Activated CD4-positive, alpha-beta T cell treated with anti-CD3 and anti-CD28 coated beads for 48 hours (primary cell): ENCODE measurements at places on chromosomes 5 and 9.
A peak's percentile ranks its signal among the peaks of the same experiment; 100 is the strongest.

DNA sequence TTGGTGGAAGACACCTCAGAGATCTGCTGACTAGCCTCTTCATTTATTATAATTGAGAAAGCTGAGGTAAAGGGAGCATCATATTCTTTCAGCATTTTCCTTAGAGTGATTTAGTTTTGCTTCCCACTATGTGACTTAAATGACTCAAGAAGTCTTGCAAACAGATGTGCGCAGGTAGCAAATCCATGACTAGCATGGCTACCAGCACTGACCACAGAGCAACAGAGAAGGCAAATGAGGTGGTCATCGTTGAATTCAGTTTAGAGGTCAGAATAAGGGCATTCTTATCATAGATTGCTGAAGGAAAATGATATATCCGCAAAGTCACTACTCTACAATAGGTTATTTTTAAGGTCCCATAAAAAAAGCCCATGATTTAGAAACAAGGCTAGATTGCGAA is 162.2 kb downstream of the PIK3R1 start:
- DNase-seq: no peak

DNA sequence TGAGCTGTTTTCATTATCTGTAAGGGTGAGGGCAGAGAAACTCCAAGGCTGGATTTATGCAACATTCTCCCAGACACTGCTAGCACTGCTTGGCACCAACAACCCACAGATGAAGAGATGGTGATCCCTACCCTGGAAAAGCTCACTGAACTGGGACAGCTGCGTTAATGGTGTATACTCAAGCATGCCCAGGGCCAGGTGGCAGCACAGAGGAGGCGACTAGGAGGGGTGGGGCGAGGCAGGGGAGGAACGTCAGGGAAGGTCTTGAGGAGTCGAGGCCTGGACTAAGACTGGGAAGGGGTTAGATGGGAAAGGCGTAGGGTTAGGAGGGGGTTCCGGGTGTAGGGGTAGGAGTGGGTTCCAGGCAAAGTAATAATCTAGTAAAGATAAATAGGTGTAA is 73.1 kb upstream of the TBC1D9B start:
- DNase-seq: no peak

- DNase-seq: no peak
Observed at GRCh38 chr9:130606887-130607600, 27.7 kb downstream of the FUBP3 start.

GRCh38 chr9:105291422-105291859 is 47.0 kb downstream of the SLC44A1 start:
- no peak for DNase-seq

GRCh38 chr9:7436754-7437153 is 362.8 kb downstream of the DMAC1 start:
- no peak for DNase-seq

GRCh38 chr5:13439430-13439829 is 505.1 kb downstream of the DNAH5 start:
- no peak for DNase-seq

DNA sequence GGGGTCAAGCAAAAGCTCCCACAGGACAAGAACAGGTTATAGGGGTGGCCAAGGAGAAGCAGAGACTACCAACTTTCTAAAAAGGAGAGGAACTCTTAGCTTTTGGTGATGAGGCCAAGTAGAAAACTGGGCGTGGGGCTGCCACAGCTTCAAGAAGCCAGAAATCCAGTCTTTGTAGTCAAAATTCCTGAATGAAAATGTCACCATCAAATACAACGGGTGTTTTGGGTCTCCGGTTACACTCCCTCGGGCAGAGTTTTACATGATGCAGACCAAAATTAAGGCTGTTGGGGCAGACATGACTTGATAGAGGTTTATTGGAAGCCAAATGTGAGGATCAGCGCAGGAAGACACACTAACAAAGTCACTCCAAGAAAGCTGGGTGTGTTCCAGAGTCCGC is 29.4 kb upstream of the N4BP3 start:
- no peak for DNase-seq

GRCh38 chr5:139473565-139473964 is 2.8 kb downstream of the SMIM33 start:
- DNase-seq: no peak

- DNase-seq: no peak
Observed at GRCh38 chr9:112917987-112918362, 27.3 kb upstream of the SLC46A2 start.

GRCh38 chr9:16245756-16246440 is 624.6 kb downstream of the BNC2 start:
- no peak for DNase-seq

- DNase-seq: no peak
Observed at GRCh38 chr5:91591076-91591475, 208.0 kb upstream of the ARRDC3 start.

DNA sequence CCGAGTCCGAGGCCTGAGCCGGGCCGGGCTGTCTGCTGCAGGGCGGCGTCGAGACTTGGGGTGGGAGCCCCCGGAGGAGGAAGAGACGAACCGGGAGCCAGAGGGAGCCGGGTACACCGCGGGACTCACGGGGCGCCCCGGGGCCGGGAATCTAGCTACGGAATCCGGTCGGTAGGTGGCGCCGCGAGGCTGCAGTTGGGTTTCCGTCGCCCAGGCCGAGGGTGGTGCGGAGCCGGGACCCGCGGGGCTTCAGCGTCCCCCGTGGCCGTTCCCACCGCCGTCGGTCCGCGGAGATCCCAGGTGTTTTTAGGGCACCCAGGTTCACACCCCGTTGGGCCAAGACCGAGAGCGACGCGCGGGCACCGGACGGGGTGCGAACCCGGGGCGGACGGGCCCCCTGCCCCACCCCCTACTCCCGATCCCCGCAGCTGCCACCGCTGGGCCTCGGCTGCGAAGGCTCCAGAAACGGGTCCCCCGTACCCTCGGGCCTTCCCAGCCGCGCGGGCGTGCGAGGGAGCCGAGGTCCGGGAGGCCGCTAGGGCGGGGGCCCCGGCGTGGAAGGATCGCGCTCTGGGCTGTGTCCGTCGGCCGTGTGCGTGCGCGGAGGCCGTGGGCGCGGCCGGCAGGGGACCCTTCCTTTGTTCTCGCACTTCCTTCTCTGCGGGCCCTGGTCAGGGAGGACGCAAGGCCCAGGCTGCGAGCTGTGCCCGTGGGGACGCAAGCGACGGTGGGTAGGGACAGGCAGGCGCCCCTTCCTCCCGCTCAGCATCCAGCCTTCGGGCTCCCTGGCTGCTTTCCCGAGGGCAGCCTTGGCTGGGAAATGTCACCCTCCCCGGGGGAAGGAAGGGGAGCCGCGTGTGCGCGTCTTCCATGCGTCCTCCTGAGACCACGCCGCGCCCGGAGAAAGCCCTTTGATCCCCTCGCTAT is 146.6 kb downstream of the GAPVD1 start:
- peak; percentile 88 for DNase-seq

GRCh38 chr5:124438026-124438902 is 308.2 kb downstream of the ZNF608 start:
- DNase-seq: no peak

- no peak for DNase-seq
Observed at GRCh38 chr5:141635646-141636045, 1.0 kb downstream of the HDAC3 start.

DNA sequence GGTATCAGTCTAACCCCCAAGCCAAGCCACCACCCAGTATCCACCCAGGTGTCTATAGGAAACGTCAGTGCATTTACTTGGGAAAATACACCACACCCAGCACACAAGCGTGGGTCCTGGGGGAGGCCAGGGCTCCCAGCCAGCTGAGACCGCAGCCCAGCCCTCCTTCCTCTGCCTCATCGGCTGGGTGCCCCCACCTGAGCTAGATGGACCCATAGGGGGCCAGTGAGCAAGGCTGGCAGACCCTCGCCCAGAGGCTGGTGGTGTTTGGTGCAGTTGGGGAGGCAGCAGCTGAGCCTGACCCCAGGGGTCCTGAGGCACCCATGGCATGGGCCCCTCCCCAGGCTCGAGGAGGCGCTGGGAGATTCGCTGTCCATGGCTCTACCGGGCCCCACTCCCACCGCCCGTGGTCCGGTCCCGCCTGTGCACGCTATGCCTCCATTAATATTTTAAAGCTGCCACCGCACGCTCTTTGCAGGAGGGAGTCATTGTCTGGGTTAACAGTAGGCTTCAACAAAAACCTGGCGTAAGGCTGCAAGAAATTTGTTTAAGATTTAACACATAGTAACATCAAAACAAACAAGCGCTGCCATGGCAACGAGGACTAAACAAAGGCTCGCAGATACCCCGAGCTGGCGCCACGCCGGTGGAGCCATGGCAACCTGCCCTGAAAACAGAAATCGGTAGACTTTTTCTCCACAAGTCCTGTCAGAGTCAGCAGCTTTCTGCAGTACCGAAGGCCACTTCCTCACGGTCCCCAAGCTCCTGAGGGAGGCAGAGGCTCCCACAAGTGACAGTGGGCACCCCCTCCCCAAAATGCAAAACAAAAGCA is 20.6 kb downstream of the TPPP start:
- peak; percentile 75 for DNase-seq

DNA sequence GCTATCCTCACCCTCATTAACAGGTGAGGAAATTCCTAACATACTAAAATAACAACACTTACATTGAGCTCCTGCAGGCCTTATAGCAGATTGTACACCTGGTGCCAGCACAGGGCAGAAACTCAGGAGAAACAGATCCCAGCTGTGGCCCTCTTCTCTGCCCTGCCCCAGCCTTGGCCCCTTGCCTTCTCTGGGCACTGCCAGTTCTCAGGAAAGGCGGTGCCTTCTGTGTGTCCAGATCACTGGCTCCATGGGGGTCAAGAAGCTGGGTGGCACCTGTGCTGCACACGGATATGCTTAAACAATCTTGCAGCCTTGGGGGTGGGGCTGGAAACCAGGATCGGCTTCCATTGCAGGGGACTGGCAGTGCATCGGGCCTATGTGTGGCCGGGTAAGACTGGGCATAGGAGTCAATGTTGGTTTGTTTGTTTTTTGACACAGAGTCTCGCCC is 19.3 kb downstream of the KYAT1 start:
- DNase-seq: no peak
